ENCODE measurements at places on chromosomes 7 and 10. TPM values are rescaled to one million over a fixed set of nuclear protein-coding genes. Genes with fewer than 3 reads are reported as not detected.

DNA sequence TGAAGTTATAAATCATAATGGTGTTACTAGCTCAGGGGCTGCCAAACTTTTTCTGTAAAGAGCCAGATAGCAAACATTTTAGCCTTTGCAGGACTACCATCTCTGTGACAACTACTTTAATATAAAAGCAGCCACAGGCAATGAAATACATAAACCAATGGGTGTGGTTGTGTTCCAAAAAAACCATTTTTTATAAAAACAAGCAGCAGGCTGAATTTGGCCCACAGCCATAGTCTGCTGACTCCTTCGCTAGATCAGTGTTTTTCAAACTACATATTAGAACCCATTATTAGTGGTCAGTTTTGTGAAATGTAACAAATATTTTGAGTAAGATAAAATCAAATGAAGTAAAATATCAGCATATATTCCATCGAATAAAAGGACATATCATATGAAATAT, 13.6 kb downstream of the GNG11 start:
- no peak for DNase-seq

- DNase-seq: no peak
These were observed 44.0 kb upstream of the HPSE2 start for GRCh38 chr10:99279626-99280111.

DNA sequence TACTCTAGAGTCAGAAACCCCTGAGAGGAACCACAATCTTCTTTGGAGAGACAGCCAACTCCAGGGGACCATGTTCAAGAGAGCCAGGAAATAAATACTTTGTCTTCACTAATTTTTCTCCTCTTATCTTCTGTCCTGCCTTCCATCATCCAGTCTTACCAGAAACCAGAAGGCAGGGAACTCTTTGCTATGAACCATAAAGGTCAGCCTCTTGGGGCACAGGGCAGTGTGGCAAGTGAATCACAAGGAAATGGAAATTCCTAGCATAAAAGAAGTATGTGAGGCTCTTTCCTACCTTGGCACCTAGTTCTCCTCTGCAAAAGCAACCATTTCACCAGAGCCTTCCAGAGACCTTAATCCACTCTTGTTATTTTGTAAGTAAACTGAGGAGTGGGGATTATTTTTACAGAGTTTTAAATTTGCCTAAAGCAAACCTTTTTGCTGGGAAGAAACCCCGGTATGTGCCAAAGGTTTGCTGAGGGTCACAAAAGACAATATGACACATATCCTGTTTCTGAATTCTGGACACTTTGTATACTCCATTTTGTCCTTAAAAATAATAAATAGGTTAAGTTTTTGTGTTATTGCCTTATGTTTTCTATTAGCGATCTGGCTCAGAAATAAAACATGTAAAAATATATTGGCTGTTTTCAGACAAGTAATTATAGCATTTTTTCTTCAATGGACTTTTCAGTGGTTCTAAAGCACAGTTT, 87.1 kb downstream of the ADAM22 start:
- no peak for DNase-seq

DNA sequence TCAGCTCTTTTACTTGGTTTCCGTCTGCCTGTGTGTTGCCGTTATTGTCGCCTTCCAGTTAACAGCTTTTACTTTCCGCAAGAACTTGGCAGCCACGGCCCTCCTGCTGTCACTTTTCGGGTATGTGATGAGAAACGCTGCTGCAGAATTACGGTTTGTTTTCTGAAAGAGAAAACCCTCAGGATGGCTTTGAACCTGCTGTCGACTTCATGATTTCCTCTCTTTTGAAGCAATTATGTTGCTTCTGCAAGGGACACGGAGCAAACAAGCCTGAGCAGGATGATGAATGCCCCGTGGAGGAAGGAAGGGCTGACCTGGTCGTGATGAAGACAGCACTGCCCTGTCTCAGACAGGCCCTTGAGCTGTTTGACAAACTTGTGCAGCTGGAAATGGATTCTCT, 339.8 kb downstream of the ABCA13 start:
- DNase-seq: no peak

Gene RNF148
- not detected for total RNA-seq

GRCh38 chr7:30930621-30931020, 19.0 kb downstream of the AQP1 start:
- DNase-seq: no peak

DNA sequence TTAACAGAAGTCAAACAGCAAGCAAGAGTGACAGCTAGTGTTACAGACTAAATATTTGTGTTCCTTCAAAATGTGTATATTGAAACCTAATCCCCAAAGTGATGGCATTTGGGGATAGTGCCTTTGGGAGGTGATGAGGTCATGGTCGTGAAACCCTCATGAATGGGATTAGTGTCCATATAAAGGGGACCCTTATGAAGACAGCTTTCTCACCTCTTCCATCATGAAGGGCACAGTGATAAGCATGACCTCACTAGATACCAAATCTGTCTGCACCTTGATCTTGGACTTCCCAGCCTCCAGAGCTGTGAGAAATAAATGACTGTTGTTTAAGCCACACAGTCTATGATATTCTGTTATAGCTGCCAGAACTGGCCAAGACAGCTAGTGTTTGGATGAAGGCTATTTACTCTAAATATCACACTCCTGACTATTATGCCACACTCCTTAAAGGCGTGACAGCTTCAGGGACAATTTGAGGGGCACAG, 235.7 kb upstream of the TMEM72 start:
- no peak for DNase-seq

Gene ANKRD22
- not detected for total RNA-seq

DNA sequence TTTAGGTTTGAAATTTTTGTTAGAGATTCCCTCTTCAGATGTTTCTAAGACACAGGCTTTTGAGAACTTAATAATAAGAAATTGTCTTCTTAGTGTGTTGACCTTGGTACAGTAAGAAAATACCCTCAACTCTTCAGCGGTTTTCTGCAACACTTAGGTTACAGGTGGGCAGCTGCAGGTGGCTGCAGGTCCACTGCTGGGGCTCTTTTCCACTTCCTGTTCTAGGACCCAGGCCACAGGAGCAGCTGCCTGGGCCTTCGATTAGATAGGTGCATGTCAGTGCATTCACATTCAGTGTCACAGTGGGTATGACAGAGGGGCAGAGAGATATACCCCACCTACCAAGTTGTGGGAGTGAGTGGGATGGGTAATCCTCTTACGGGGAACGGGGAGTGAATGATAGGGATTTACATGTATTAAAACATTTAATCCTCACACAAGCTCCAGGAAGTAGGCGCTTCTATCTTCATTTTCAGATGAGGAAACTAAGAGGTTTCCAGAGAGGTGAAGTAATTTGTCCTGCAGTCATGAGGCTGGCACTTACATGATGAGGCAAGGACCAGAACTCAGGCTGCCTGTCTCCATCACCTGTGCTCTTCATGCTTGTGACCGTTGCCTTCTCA, 20.2 kb upstream of the SUV39H2 start:
- no peak for DNase-seq

- no peak for DNase-seq
These were observed 67.8 kb downstream of the NAMPT start for GRCh38 chr7:106216923-106217542.

Gene AQP1
- total RNA-seq: not detected

GRCh38 chr10:129952378-129953118, 11.5 kb downstream of the EBF3 start:
- DNase-seq: peak; percentile 13

Gene TCERG1L
- total RNA-seq: 2.2 TPM

DNA sequence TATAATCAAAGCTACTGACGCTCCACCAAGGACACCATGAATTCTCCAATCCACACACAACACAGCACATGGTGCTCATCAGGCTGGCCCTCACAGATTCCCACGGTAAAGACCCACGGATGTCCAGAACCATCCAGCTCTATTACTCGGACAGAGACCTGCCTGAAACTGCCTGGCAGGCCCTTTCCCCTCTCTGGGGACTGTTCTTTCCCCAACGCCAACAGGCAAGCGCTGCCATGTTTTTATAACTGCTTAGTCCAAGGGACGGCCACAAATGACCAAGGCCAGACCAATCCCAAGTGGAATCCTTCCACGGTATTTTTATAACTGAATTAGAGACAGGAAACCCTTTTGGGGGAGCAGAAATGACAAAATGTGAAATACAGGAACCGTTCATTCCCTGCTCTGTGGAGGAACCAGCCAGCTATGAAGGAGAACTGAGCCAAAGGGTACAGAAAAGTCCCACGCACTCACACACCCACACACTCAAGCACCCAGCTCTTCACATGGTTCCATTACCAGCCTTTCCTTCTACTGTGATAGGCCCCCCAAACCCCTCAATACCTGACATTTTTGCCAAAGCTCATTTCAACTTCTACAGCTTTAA, 4.1 kb downstream of the PIP4K2A start:
- no peak for DNase-seq

GRCh38 chr10:64365663-64366062, 844.5 kb downstream of the REEP3 start:
- DNase-seq: no peak

- DNase-seq: no peak
These were observed 169.6 kb downstream of the SRPK2 start for GRCh38 chr7:105218939-105219770.

DNA sequence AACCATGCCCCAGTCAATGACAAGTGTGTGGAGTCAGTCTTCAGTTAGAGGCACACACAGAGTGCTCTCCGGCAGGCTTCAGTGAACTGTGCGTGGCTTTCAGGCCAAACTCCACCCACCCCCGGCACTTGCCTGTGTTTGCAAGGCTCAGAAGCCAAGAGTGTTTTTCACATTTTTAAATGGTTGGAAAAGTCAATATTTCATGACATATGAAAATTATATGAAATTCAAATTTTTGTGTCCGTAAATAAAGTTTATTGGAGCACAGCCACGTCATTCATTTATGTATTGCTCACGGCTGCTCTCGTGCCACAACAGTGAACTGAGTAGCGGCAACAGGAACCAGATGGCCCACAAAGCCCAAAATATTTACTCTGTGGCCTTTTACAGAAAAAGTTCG, 104.7 kb downstream of the SFMBT2 start:
- DNase-seq: no peak

DNA sequence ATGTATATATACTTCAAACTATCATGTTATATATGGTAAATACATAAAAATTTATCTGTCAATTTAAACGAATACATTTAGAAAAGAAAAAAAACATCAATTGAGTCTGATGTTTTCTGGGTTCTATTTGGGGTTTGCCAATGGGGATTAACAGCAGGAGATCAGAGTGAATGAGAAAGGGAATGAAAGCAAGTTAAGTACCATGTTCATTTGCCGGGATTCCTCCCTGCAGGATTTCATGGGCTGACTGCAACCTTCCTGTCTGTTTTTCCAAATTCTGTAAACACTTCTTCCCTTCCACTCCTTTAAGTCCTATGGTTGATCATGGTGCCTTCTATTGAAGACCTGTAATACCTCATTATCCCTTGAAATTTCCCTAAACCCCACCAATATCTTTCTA, 33.9 kb upstream of the SEMA3A start:
- no peak for DNase-seq

GRCh38 chr7:18082169-18082568, 54.5 kb upstream of the PRPS1L1 start:
- DNase-seq: no peak

Gene COG5
- 29.5 TPM for total RNA-seq

Data from glutamatergic neuron (in vitro differentiated cells).